ENCODE measurements at places on chromosomes 4 and X.

GRCh38 chrX:76439188-76439587 is 11.7 kb downstream of the MAGEE1 start:
- no peak for DNase-seq

GRCh38 chr4:60241866-60242265 is 958.3 kb upstream of the ADGRL3 start:
- DNase-seq, result no peak

GRCh38 chr4:189177130-189177529 is 763.5 kb upstream of the FRG1 start:
- DNase-seq, result no peak

DNA sequence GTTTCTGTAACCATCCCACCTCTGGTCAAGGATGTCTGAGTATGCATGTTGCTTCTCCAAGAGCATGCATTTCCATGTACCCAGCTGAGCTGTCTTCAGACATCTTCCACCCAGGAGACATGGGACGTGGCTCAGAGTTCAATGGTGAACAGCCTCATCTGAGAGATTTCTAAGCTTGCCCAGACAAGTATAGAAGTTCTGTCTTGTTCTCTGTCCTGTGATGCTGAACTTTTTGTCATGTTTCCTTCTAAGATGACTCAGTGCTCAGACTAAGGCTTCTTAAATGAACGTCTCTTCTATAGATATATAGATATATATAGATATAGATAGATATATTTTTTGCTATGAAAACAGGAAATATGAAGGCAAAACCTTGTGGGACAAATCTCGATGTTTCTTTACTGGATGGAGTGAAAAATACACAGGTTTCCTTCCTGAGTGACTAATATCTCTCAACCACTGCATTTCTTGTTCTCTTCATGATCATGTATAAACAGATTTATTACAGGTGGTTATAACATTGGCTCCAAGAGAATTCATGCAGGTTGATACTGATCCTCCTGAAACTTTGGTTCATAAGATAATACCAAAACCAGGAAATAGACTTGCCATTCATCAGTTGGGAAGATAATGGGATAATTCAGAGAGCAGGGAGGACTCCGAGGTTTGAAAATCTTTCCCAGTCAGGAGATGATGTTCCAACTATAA is 168.2 kb downstream of the ZNF518B start:
- no peak for DNase-seq

- DNase-seq, result no peak
These were observed 45.3 kb downstream of the GPRASP3 start for GRCh38 chrX:102765809-102766208.

All from Right ventricle myocardium inferior (tissue), 1 donor.